ENCODE measurements at places on chromosomes 13 and 19.

- no peak for DNase-seq
These were observed 4.3 kb downstream of the PTOV1 start for GRCh38 chr19:49855277-49855675.

DNA sequence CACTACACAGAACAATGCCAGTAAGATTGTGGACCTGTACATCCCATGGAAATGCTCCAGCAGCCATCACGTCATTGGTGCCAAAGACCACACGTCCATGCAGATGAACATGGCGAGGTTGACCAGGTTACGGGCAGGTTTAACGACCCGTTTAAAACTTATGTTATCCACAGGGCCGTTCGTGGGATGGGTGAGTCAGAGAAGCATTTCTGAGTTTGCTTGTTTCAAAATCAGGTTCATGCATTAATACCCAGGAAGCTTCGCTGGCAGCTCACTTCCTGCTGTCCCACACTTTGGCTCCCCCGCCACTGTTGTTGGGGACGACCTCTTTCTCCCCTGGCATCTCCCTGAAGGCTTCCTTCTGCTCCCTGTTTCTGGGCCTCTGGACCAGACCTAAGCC lies 194.1 kb downstream of the USP12 start:
- DNase-seq = no peak

DNA sequence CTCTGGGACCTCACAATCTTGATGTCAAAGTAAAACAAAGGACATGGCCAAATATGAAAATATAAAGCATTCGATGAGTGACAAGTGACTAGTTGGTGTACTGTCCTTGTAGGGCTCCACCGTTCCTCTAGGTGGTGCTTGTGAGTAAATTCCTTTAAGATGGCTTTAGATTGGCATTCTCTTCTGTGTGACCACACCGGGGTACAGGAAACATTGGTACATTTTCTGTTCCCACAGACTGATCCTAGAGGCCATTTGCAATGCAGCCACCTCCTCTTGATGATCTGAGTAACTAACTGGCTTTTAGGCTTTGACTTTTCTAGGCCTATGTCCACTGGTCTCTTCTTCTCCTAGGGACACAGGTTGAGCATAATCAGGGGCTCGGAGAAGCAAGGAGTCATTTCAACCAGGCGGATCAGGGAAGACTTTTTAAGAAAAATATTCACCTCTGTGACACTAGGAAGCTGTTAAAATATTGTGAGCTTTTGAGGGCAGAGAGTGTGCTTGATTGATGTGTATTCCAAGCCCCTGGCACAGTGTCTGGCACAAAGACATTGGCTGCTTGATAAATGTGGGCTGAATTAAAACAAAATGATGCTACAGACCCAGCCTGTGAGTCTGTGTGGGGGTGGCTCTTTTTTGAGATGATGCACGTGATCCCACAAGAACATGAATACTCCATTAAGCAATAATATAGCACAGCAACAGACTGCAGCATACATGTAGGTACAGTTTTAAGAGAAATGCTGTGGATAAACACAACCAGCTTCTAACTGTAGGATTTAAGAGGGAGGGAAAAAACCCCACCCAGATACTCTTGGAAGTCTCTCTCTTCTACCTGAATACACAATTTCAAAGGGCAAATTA lies 21.0 kb downstream of the EPSTI1 start:
- no peak for DNase-seq

- no peak for DNase-seq
These were observed 154.2 kb downstream of the TM9SF2 start for GRCh38 chr13:99655351-99656091.

DNA sequence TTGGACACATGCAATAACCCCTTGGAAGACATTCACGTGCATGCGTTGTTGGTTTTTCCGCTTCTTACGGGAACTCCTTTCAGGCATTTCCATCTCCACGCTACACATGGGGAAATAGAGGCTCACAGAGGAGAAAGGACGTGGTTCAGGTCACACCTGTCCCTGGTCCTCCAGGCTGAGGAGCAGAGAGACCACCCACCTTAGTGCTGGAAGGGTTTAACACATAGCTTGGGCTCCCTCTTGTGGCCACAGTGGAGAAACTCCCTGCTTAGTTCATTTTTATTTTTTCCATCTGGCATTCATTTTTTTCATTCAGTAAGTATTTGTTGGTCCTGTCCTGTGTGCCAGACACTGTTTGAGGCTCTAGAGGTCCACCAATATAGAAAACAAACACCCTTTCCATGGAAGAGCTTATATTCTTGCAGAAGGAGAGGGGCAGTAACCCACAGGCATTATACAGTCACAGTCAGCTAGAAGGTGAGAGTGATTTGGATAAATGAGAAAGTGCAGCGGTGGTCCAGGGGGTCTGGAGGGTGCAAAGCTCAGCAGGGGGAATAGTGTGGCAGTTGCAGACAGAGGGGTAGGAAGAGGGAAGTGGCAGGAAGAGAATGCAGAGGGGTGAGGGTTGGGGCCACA lies 24.2 kb upstream of the TTYH1 start:
- DNase-seq = peak; percentile 54

- no peak for DNase-seq
These were observed 30.9 kb downstream of the ALOX5AP start for GRCh38 chr13:30766231-30766630.

DNA sequence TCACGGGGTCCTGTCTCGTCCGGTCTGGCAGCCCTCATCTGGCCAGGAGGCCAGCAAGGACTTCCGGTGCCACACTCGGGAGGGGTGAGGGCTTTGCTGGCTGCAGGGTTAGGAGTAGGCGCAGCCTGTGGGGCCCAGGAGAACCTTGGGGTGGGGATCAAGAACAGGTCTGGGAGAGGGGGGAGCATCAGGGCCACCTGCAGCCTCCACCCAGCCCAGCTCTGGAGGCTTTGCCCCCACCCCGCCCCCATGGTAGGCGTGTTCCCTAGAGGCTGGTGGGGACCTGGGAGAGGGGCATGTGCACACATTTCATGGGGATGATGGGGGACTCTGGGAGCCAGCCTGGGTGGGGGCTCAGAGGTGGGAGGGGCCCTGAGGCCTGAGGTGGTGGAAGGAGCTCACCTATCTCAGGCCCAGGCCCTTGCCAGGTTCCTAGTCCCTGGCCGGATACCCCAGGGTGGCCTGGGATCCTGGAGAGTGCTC lies 23.3 kb downstream of the WTIP start:
- no peak for DNase-seq

- DNase-seq = peak; percentile 19
These were observed 16.4 kb upstream of the KCNN1 start for GRCh38 chr19:17950310-17951156.

DNA sequence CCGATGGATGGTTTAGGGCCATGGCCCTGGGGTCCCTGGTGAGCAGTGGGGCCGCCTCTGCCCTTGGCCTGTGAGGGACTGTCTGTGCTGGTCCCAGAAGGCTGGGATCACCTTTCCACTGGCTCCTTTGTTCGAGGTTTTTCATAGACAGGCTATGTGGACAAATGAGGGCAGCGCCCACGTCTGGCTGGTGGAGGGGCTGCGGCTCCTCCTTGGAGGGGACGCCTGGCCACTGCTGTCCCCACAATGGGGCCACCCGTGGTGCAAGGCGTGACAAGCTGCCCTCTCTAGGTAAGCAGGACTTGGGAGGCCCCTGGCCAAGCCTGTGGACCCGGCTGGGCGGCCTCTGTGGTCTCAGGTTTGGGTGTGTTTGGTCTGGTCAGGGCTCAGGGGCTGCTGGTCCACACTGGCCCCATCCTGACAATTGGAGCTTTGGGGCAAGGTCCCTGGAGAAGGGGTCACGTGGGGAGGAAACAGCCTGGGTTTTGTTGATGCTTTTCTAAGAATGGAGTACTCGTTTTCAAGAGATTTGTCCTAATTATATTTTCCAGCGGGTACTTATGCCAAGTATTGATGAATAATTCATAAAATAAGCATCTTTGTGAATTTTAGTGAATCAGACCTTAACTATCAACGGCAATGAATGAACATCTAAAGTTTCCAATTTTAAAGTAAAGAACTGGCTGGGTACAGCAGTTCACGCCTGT lies 33.3 kb downstream of the MCF2L start:
- no peak for DNase-seq

DNA sequence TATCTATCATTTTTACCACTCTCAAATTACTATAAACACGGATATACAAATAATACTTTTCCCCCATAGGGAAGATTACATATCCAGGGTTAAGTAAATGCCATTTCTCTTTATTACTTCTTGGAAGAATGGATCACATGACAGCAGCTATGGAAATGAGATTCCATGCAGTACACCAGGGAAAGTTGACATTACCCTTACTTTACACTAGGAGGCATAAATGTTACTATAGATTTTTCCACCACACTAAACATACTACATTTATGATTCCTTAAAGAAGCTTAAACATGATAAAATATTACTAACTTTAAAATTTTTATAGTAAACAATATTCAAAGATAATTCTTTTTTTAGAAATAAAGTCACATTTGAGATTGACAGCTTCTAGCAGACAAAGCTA lies 611.4 kb downstream of the PCDH9 start:
- DNase-seq = no peak

DNA sequence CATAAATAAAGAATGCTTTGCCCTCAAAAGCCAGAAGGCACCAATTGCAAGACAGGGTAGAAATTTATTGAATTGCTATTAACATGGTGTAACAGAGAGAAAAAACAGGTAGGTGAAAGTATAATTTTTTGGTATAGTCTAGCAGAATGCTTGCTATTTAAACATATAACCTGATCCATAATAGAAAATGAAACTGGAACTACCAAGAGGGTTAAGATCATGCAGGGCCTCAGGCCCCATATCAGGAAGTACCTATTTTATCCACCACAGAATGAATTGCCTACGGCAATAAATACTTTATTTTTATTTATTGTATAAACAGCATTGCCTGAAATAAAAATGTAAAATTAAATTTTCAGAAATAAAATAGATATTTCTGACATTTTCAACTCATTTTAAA lies 159.5 kb downstream of the PRR20E start:
- DNase-seq = no peak

- no peak for DNase-seq
These were observed 30.0 kb upstream of the KBTBD7 start for GRCh38 chr13:41224113-41225110.
